HT1080 (cell line): ENCODE measurements at places on chromosomes 1 and 21.

GRCh38 chr1:89723863-89724262, 90.9 kb downstream of the LRRC8C start:
- no peak for DNase-seq

- no peak for DNase-seq
These were observed 356.2 kb downstream of the AJAP1 start for GRCh38 chr1:5010656-5011055.

GRCh38 chr1:192158181-192158580, at the start of gene RGS18:
TSS of gene RGS18 (plus strand) at chr1:192158462. CDS start at chr1:192158638, 176 bp downstream.
- no peak for DNase-seq

- DNase-seq, result peak; percentile 62
These were observed 210.3 kb downstream of the SLC35F3 start for GRCh38 chr1:234114648-234115307.

- no peak for DNase-seq
These were observed 53.6 kb downstream of the WARS2 start for GRCh38 chr1:119086830-119087229.

DNA sequence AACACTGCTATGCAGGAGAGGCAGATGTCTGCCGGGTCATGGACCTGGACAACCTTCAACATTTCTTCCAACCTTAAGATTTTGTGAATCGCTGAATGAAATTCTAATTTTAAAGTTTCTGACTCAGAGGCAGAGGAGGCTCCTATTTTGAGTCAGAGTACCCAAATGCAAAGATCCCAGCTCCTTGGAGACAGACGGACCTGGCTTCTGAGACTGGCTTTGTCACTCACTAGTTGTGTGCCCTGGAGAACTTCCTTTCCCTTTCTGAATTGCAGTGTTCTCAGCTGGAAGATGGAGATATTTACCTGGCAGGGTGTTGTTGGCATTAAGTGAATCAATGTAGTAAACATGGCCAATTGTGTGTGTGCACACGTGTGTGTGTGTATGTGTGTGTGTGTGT, 51.9 kb downstream of the IER5 start:
- no peak for DNase-seq

- no peak for DNase-seq
These were observed 353.9 kb upstream of the CAMK1G start for GRCh38 chr1:209229494-209230061.

- DNase-seq, result no peak
These were observed 3.9 kb upstream of the DENND2D start for GRCh38 chr1:111204201-111204982.

DNA sequence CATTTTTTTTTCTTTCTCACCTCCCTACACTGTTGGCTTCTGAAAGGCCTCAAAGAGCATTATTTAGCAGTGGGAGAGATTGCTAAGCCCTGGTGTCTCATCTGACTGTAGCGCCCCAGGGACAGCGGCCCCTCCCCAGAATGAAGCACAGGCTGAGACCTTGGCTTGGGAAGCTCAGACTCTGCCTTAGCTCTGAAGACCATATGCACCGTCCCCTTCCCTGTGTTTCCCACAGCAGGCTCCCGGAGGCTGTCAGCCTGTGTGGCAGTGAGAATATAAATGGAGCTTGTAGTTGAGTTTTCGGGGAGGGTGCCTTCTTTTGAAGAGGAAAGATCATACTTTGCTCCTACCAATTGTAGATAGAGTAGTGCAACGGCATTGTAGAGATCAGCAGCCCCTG, 25.3 kb downstream of the SMYD2 start:
- DNase-seq, result no peak
